Stimulated activated CD4-positive, alpha-beta T cell treated with anti-CD3 and anti-CD28 coated beads, TNF-alpha, amount 100 ng/mL, for 24 hours (primary cell): ENCODE measurements at places on chromosomes 12 and 14.

- no peak for DNase-seq
Observed at GRCh38 chr14:33692762-33693161, 258.1 kb downstream of the EGLN3 start.

DNA sequence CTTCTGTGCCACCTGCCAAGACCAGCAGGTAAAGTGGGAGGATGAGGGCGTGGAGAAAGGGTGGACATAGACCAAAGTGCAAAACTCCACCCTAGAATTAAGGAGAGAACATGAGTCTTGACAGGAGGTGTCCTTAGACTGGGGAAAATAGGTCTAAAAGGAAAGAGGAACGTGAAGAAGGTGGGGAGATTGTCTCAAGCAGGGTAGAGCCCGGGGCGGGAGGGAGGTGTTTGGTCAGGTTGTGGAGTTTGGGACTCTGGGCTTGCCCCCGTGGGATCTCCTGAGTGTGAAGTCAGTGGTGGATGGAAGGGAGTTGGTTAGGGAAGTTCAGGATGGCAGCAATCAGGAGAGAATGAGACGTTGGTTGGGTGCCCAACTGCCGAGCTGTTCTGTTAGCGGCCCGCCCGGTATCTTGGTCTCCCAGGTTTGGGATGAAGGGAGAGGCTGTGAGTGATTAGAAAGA is 386 bp downstream of the DGKA start:
- DNase-seq: no peak

- DNase-seq: no peak
Observed at GRCh38 chr12:31387011-31387410, 61.1 kb upstream of the SINHCAF start.

- no peak for DNase-seq
Observed at GRCh38 chr12:130281153-130281799, 56.4 kb upstream of the PIWIL1 start.

- DNase-seq: no peak
Observed at GRCh38 chr14:54098536-54098935, 141.9 kb upstream of the BMP4 start.
